ENCODE measurements at places on chromosomes 13 and 19.

DNA sequence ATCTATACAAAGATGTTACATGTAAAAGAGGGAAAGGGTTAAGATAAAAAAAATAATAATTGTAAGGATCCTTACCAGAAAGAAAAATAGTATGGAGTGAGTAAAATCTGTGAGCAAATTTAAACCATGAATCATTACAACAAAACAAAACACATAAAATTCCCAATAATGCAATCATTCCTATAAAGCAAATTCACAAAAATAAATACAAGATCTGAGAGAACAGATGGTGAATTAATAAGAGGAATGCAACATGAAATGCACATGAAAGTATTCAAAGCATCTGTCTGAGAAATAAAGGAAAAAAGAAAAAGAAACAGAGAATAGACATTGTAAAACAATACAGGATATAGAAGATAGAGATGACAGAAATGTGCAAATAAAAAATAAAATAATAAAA lies 681.5 kb upstream of the KLHL1 start:
- DNase-seq: no peak

GRCh38 chr19:10294368-10294697 lies 4.6 kb downstream of the ICAM5 start:
- DNase-seq: no peak

- peak; percentile 14 for DNase-seq
Measured at GRCh38 chr19:47661611-47662010, 51.6 kb upstream of the EHD2 start.

DNA sequence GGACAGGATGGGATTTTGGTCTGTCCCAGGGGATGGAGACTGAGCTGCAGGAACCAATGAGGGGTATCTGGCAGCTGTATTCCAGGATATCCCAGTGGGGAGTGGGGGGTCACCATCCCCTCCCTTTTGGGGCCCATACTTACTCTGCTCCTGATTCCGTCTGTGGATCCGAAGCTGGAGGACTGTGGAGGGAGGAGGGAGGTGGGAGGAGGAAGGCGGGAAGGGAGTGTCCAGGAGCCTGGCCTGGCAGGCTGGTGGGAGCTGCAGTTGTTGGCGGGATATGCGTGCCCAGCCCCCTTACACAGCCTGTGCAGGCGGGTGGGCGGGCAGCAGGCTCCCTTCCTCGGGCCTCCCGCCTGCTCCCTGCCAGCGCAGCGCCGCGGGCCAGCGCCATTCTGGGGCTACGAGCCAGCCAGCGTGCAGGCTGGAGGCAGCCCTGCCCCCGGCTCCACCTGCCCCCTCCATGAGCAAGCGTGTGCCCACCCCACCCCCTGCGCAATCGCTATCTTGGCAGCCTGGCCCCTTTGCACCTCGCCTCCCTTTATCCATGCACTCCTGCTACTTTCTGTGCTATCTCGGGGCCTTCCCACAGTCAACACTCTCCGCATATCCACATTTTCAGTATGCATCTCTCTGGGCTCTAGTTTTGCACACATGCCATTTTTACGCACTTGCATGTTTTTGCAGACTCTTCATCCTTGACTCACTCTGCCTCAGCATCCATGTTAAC lies 2.8 kb downstream of the MAMSTR start:
- peak; percentile 58 for DNase-seq

Measured in fibroblast of upper back skin (primary cell).